ENCODE measurements at places on chromosomes 1 and 21.

- no peak for DNase-seq
These were observed 58.5 kb downstream of the LYST start for GRCh38 chr1:235808223-235808622.

- no peak for DNase-seq
These were observed 235.2 kb upstream of the IRF2BP2 start for GRCh38 chr1:234845097-234845660.

DNA sequence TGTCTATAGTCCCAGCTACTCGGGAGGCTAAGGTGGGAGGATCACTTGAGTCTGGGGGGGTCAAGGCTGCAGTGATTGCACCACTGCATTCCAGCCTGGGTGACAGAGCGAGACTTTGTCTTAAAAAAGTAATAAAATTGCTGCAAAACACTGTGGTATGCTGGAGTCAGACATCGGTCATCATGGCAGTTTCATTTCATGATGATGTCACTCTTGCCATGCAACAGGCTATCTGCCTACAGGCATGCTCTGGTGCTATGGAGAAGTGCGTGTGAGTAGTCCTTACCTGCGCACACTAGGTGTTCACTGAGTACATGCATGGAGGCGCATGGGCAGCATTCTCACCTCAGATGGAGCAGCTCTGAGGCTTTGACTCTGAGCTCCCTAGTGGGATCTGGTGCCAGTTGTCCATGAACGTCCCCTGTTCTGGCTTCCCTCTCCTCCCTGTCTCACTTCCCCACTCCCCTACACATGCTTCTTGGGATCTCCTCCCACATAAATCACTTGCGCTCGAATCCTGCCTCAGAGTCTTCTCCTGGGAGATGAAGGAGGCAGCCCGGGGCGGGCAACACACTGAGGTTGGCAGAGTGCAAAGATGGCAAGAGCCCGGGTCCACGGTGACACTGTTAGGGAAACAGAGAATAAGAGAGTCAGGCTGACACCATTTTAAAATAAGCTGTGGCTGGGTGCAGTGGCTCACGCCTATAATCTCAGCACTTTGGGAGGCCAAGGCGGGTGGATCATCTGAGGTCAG, 10.4 kb upstream of the CELA3B start:
- DNase-seq: no peak

- no peak for DNase-seq
These were observed 54.0 kb downstream of the OLFML3 start for GRCh38 chr1:114033216-114033706.

DNA sequence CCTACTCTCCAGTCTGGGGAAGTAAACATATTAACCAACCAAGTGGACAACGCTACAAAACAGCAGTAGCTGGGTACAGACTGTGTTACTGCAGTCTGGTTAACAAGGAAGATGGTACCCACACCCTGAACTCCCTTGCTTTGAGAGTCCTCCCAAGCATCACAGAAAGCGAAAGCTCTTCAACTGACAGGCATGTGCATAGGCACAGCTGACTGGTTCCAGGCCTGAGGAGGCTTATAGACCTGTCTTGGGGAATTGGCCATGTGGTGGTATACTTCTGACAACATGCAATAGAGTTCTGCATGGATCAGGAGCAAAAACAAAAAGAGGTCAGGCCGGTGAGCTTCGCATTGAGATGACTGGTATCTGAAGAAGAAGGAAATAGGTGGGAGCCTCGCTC, 17.4 kb downstream of the LMX1A start:
- no peak for DNase-seq

- DNase-seq: no peak
These were observed 1105.0 kb downstream of the PLA2G4A start for GRCh38 chr1:187933562-187934419.

- DNase-seq: peak; percentile 36
These were observed 25.5 kb downstream of the CAPN9 start for GRCh38 chr1:230772457-230773395.

DNA sequence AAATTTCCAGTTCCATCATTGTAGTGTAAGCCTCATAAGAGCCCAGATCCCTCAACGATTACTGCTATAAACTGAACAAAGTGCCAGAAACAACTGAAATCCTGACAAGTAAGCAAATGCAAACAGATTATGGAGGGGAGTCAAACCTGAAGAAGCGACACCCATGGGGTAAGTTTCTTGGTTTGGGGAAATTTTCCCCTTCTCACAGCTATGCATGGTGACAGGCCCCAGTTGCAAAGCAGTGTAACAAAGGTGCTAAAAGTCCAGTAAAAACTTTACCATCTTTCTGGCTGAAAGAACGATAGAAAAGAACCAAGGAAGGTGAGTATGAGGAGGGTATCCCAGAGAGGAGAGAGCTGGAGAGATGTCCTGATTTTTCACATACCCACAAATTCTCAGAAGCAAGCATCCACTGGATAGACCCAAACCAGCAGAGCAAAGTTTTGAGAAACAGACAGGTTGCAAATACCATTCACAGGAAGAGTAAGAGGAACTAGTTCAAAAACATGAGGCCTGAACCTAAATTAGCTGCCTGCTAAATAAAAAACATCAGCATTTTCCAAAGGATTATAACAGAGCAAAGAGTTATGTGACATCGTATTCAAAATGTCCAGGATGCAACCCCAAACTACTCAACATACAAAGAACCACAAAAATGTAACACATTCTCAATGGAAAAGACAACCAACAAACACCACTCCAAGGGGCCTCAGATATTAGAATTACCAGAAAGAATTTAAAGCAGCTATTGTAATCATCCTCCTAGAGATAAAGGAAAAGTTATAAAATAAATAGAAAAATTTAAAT, 14.5 kb downstream of the SCYL3 start:
- no peak for DNase-seq

DNA sequence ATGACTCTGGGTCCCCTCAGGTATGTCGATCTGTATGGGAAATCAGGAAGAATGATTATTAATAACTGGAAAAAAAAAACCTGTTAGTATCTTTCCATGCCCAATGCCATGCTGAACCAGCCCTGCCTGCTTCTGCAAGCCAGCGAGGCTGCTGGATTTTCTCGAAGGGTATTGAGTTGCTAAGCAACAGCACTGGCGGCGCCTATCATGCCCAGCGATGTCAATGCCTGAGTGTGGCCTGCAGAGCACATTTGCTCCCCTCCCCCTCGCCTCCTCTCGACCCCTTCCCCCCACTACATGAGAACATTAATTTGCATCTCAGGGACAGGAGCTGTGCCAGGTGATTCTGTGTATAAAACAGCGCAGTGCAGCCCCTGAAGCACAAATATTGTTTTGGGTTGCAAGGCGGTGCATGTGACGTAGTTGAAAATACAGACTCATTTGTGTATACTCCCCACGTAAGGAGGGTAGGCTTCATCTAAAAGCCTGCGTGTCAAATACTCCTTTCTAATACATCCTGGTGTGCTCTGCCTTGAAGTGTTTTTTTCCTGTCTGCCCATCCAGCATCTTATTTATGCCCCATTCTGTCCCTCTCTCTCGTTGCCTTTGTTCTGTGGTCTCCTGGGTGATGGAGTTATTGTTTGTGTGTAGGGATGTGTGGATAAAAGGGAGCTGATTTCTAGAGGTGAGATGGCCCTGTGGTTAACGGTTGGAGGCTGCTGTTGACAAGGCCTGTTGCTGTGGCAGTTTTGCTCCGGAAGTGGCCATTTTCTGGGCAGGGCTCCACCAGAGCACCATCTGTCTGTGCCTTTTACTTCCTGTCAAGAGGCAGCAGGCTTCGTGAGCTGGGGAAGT, 32.7 kb upstream of the ATP5PO start:
- DNase-seq: peak; percentile 99

DNA sequence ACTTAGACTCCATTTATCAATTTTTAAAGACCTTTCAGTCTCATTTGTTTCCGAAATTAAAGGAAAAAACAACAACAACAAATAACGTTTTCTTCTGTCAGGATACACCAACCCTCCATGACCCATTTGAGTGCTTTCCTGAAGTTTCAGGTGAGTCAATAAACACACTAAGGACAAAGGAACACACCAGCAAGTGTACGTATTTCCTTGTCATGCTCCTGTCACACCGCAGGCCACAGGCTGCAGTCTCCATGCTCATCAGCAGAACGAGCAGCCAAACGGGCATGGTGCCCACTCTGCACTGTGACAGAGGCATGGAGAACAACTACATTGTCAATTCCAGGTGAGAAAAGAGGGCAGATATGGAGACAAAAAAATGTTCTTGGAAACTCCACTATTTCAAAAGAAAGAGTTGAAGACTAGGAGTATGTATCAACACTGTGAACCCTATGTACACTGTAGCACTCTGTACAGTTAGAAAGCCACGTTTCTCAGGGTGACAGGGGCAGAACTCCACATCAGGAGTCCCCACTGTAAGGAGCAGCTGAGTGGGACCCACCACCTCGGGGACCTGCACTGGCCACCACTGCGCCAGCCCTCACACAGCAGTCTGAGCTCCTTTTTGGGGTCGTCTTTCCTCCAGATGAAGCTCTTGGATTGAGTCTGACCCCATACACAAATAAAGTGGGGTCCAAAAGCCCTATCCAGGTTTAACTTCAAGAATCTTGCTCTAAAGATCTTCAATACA, 2.6 kb downstream of the PTTG1IP start:
- no peak for DNase-seq

DNA sequence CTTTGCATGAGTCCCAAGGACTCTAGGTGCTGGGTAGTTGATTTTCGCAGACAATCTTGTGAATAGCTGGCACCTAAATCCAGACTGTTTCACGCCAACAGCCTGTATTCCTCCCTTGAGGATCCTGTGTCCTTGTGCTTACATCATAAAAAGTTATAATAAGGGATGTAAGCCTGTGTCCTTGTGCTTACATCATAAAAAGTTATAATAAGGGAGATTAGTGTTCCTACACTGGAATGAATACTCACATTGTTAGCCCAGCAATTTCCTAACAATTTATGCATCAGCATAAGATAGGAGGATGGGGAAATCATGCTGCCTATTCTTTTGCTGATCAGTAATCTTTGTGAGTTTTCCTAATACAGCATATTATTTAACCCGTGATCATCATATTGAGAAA, 4.0 kb upstream of the HSD3B2 start:
- DNase-seq: no peak

GRCh38 chr1:88186911-88187310, 497.2 kb upstream of the PKN2 start:
- DNase-seq: no peak

- DNase-seq: peak; percentile 44
These were observed 28.1 kb downstream of the RNF187 start for GRCh38 chr1:228515200-228515834.

DNA sequence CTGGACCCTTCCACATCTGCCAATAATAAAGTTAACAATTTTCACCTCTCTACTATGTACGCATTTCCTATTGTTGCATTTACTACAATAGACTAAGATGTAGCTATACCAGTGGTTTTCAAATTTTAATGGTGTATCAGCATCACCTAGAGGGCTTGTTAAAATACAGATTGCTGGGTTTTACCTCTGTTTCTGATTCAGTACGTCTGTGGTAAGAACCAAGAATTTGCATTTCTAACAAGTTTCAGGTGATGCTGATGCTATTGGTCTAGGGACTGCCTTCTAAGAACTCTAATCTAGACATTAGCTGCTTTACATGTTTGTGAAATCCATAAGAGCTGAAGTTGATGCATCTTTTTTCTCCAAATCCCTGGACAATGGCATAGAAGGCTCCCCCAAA, 59.7 kb downstream of the ERICH3 start:
- no peak for DNase-seq

DNA sequence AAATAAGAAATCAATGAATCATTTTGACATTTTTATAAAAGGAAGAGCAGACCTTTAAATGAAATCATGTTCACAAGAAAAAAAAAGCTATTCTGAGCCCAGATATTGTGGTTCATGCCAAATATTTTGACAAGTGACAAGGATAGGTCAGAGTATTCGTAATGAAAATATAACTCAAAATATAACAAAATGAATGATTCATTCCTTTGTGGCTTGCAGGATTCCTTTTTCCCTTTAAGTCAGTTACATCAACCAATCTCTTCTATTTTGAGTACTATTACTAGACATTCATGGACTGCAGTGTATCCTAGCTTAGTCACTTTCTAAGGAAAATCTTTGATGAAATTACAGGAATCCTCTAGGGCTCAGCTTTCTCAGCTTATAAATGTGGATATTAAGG, 188.7 kb downstream of the COL11A1 start:
- no peak for DNase-seq

DNA sequence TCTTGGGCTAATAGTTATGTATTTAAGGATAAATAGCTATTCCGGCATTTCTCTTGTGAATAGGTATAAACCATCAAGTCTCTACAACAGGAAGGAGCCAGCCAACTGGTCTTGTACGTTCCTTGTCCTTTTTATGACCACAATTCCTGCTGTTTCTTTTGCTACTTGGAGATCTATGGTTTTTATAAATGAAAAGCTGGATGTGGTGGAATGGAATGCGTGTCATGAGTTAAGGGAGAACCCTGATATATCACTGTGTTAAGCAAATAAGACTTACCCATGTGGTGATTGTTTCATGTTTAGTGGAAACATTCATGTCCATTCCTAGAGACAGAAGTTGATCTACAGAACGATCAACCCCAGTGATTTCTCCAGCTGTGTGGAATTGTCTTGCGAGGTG, 282.1 kb downstream of the RPS6KC1 start:
- no peak for DNase-seq

DNA sequence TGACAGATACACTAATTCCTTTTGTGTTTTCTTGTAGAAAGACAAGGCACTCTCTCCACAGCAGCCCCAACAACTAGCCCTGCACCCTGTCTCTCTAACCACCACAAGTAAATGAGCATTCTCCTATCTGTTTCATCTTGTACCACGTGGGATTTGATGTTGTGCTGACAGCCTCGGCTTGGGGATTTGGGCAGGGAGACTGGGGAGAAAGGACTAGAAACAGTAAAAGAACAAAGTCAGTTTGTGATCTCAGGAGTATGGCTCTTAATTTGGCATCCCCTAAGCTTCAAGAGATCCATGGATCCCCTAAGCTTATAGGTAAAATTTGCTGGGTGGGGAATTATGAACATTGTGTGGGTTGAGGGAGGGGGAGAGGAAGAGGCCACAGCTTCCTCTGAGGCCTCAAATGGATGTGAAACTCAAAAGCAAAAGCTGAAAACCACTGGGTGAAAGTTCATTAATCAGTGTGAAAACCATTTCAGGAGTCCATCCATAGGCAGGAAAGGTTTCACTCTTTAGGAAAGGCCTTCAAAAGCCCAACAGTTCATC, 3.1 kb downstream of the C1orf162 start:
- no peak for DNase-seq

GRCh38 chr1:7931446-7931812, 9.2 kb downstream of the TNFRSF9 start:
- no peak for DNase-seq

DNA sequence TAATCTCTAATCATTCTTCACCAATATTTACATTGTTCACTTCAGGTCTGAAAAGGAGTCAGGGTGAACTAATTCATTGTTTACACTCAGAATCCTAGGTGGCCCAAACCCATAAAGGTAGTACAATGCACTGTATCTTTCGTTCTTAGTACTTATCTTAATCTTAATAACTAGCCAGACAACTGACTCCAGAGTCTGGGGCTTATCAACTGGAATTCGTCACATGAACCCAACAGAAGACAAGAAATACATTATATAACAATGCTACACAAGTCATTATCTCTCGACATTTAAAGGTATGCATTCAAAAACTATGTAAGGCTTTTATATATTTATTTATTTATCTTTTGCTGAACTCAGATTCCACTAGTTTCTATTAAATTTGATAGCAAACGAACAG, 125.9 kb upstream of the ESRRG start:
- no peak for DNase-seq

GRCh38 chr1:159953536-159954515, at the start of gene SLAMF9:
SLAMF9 (minus strand) TSS chr1:159954237; CDS start chr1:159954137, 100 bp downstream.
- no peak for DNase-seq
